Naive thymus-derived CD8-positive, alpha-beta T cell (primary cell): ENCODE measurements at places on chromosomes 4 and X. TPM values are rescaled to one million over a fixed set of nuclear protein-coding genes. Genes with fewer than 3 reads are reported as not detected.

Gene PLP1
- total RNA-seq: not detected

Gene RNF128
- not detected for total RNA-seq

Gene UGT2A1
- total RNA-seq: not detected

Gene CENPVL2
- not detected for total RNA-seq

Gene SERTM2
- total RNA-seq: not detected

DNA sequence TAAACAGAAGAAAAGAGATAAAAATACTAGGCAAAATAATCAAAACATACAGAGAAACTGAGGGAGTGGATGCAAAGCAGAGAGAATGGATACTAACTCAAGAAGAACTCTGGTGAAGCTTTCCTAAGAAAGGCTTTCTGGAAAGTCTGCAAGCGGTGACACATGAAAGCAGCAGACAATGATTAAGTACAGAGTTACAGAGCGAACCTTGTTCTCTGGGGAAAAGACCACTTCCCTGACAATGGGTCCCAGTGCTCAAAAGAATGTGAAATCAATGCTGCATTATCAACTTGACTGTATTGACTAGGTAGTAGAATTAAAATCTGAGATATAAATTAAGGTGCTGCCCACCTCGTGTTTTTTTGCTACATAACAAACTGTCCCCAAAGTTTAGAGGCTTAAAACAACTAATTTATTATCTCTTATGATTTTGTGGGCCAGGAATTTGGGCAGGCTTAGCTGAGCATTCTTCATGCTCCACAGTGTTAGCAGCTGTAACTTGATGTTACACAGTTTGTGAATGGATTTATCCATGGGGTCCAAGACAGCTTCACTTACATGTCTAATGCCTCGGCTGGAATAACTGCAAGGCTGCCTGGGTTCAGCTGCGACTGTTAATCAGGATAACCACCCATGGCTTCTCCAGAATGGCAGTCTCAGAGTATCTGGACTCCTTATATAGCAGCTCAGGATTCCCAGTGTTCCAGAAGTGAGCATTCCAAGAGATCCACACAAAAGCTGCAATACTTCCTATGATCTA lies 106.9 kb upstream of the INPP4B start:
- H3K4me3 ChIP-seq: no peak overlapping the region
- no peaks in the 10 kb centered on the region for H3K4me1 ChIP-seq
- peaks cover 7% of the 10 kb centered on the region for H3K36me3 ChIP-seq
- no peak for DNase-seq

- no peak for DNase-seq
- H3K36me3 ChIP-seq: no peaks in the 10 kb centered on the region
- no peaks in the 10 kb centered on the region for H3K27me3 ChIP-seq
- peaks cover 47% of the 10 kb centered on the region for H3K4me1 ChIP-seq
Observed at GRCh38 chr4:121256887-121257466, 92.9 kb upstream of the TNIP3 start.

- no peaks in the 10 kb centered on the region for H3K36me3 ChIP-seq
- H3K4me1 ChIP-seq: peaks cover 72% of the 10 kb centered on the region
- DNase-seq: peak; percentile 56
- H3K27ac ChIP-seq: peak overlapping the region; percentile 100
- H3K4me3 ChIP-seq: peak overlapping the region; percentile 95
Observed at GRCh38 chr4:168480931-168481611, 779 bp upstream of the DDX60L start.

GRCh38 chrX:48676893-48677270 lies 6.7 kb upstream of the WAS start:
- peak overlapping the region; percentile 91 for H3K27ac ChIP-seq
- H3K27me3 ChIP-seq: no peaks in the 10 kb centered on the region
- H3K4me3 ChIP-seq: peak overlapping the region; percentile 85
- H3K36me3 ChIP-seq: no peaks in the 10 kb centered on the region
- peaks cover 37% of the 10 kb centered on the region for H3K4me1 ChIP-seq

GRCh38 chrX:44265559-44265958 lies 77.9 kb downstream of the EFHC2 start:
- no peak overlapping the region for H3K27ac ChIP-seq
- no peaks in the 10 kb centered on the region for H3K27me3 ChIP-seq
- peaks cover 50% of the 10 kb centered on the region for H3K4me1 ChIP-seq
- peak; percentile 44 for DNase-seq

DNA sequence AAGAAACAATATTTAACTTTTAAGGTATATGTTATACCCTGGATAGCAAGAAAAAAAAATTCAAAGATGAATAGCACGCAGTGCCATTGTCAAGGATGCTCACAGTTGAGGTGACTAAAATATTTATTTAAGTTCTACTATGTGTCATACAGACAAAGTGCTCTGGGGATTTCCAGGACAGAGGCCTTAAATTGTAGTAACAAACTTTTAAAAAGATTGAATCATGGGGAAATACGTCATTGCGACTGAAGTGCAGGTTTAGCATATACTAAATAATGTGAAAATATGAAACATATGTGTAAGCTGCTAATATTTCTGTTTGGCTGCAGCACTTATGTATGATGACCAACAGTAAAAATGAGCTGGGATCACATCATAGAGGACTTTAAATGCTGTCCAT lies 748.0 kb upstream of the PCDH7 start:
- H3K27ac ChIP-seq: no peak overlapping the region
- no peaks in the 10 kb centered on the region for H3K4me1 ChIP-seq
- no peaks in the 10 kb centered on the region for H3K36me3 ChIP-seq
- H3K4me3 ChIP-seq: no peak overlapping the region
- DNase-seq: no peak
- no peaks in the 10 kb centered on the region for H3K27me3 ChIP-seq

GRCh38 chr4:3369781-3370674 lies 71.7 kb upstream of the HGFAC start:
- H3K27ac ChIP-seq: peak overlapping the region; percentile 56
- H3K4me1 ChIP-seq: peaks cover 21% of the 10 kb centered on the region
- DNase-seq: peak; percentile 40

DNA sequence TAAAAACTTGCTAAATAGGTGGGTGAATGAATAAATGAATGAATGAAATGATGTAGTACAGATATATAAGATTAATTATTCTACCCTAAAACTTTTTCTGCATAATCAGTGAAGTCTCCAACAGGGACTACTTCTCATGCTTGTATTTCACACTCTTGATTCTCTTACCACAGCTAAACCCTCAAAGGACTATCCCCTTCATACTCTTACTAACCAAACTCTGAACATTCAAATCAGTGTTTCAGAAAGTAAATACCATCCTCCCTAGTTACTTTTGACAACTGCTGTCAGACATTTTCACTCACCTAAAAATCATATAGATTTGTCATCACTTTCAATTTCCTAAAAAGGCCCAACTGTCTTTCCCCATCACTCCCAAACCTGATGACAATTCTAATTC lies 234.3 kb upstream of the HHIP start:
- no peak for DNase-seq
- H3K4me1 ChIP-seq: no peaks in the 10 kb centered on the region
- no peak overlapping the region for H3K4me3 ChIP-seq

- H3K27ac ChIP-seq: no peak overlapping the region
- no peaks in the 10 kb centered on the region for H3K4me1 ChIP-seq
- H3K36me3 ChIP-seq: no peaks in the 10 kb centered on the region
- H3K27me3 ChIP-seq: no peaks in the 10 kb centered on the region
Observed at GRCh38 chr4:12488672-12489071, 995.5 kb downstream of the RAB28 start.

DNA sequence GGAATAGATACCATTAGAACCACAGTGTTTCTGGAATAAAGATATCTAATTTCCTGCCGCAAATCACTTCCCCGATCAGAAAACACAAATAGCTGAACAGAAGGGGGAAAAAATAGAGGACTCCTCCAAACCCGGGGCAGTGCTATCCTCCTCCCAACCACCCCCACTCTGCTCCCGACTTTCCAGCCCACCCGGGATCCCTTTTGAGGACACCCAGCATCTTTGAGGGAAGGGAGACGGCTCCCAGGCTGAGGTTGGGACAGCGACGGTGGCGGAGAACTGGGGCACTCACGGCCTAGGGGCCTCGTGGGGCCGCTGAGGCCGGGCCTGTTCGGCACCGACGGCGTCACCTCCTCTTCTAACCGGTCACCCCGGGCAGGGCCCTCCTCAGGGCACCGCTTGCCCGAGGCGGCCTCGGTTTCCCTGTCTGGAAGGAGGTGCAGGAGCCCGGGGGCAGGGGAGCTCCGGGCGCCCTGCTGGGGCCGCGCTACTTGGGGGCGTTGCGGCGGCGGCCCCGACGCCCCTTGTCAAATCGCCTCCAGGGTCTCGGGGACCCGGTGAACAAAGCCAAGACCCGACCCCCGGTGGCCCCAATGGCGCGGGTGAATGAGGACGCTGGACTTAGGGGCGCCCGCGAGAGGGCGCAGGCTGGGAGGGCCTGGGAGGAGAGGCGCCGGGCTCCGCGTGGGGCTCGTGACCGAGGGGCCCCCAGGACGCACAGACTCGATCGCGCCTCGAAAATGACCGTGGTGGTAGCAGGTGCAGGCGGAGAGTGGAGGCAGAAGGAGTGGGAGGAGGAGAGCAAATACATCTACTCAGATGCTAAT lies 6.9 kb upstream of the ARX start:
- H3K27me3 ChIP-seq: peaks cover 57% of the 10 kb centered on the region
- peaks cover 22% of the 10 kb centered on the region for H3K4me1 ChIP-seq
- H3K27ac ChIP-seq: no peak overlapping the region
- no peaks in the 10 kb centered on the region for H3K36me3 ChIP-seq
- no peak overlapping the region for H3K4me3 ChIP-seq

GRCh38 chr4:71382900-71383560 lies 44.2 kb downstream of the SLC4A4 start:
- no peak for DNase-seq
- H3K27me3 ChIP-seq: peaks cover 4% of the 10 kb centered on the region
- H3K36me3 ChIP-seq: no peaks in the 10 kb centered on the region
- H3K4me1 ChIP-seq: no peaks in the 10 kb centered on the region
- H3K27ac ChIP-seq: no peak overlapping the region

DNA sequence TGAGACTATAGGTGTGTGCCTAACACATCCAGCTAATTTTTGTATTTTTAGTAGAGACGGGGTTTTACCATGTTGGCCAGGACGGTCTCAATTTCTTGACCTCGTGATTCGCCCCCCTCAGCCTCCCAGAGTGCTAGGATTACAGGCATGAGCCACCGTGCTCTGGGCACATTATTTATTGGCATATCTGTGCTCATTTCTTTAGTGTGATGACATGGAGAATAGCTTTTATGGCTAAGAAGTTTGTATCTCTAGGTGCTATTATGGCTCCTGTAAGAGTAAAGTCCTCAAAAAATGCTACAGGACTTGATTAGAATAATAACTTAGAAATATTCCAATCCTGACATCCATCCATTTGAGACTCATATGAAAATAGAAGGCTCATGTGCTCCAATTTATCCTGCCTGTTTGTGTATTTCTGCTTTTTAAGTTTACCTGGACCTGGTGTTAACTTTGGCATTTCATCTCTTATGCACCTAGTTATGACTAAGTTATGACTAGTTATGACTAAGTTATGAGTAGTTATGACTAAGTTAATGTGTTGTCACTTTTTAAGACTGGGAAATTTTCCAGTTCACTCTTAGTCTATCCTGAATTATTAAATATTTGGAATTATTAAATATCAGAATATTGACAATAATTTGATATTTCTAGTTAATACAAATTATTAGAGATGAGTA lies 36.4 kb upstream of the UNC5C start:
- DNase-seq: no peak
- no peaks in the 10 kb centered on the region for H3K36me3 ChIP-seq
- no peak overlapping the region for H3K4me3 ChIP-seq
- H3K27me3 ChIP-seq: peaks cover 14% of the 10 kb centered on the region

- H3K27ac ChIP-seq: no peak overlapping the region
- H3K27me3 ChIP-seq: peaks cover 3% of the 10 kb centered on the region
- DNase-seq: no peak
- H3K4me1 ChIP-seq: no peaks in the 10 kb centered on the region
Observed at GRCh38 chr4:68630371-68630770, 40.1 kb downstream of the UGT2B15 start.

GRCh38 chr4:110357521-110357920 lies 118.4 kb upstream of the ENPEP start:
- H3K27me3 ChIP-seq: peaks cover 11% of the 10 kb centered on the region
- H3K4me3 ChIP-seq: no peak overlapping the region
- no peaks in the 10 kb centered on the region for H3K36me3 ChIP-seq
- H3K4me1 ChIP-seq: no peaks in the 10 kb centered on the region
- no peak for DNase-seq

DNA sequence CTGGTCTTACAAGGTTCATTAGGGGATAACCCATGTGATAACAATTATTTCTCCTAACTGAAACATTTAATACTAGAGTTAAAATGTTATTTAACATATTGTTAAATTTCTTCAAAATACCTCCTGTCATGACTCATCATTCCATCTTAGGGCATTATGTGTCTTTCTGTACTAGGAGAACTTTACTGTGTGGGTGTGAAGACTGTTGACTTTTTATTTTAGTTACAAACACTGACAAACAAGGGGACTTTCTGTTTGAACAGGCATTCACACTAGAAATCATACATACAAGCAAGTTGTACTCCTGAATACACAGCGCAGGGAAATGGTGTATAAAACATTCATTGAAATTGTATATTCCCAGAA lies 175.9 kb downstream of the FBXW7 start:
- peaks cover 18% of the 10 kb centered on the region for H3K4me1 ChIP-seq
- H3K27me3 ChIP-seq: no peaks in the 10 kb centered on the region

DNA sequence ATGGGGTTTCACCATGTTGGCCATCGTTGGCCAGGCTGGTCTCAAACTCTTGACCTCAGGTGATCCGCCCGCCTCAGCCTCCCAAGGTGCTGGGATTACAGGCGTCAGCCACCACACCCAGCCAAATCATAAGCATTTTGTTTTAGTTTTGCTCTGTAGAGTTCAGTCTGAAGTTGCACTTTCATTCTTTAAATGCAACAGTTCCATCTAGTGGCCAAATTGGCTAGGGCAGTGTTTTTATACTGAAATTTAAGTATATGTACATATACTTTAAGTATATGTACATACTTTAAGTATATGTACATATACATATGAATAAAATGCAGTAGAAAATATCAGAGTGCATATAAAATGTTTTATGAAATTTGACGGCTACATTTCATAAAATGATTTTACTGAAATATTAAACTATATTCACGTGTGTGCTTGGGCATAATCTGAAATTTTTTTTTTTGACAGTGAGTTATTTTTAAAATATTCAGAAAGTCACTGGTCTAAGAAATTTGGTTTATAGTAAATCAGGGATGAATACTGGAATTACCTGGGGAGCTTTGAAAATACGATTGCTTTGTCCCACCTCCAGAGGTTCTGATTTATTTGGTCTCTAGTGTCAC lies 145.5 kb downstream of the NWD2 start:
- peak; percentile 23 for DNase-seq
- no peaks in the 10 kb centered on the region for H3K36me3 ChIP-seq
- no peak overlapping the region for H3K4me3 ChIP-seq
- no peaks in the 10 kb centered on the region for H3K4me1 ChIP-seq
- H3K27me3 ChIP-seq: peaks cover 17% of the 10 kb centered on the region
